Vagina (tissue), 2 donors: ENCODE measurements at places on chromosomes 12 and 14.

DNA sequence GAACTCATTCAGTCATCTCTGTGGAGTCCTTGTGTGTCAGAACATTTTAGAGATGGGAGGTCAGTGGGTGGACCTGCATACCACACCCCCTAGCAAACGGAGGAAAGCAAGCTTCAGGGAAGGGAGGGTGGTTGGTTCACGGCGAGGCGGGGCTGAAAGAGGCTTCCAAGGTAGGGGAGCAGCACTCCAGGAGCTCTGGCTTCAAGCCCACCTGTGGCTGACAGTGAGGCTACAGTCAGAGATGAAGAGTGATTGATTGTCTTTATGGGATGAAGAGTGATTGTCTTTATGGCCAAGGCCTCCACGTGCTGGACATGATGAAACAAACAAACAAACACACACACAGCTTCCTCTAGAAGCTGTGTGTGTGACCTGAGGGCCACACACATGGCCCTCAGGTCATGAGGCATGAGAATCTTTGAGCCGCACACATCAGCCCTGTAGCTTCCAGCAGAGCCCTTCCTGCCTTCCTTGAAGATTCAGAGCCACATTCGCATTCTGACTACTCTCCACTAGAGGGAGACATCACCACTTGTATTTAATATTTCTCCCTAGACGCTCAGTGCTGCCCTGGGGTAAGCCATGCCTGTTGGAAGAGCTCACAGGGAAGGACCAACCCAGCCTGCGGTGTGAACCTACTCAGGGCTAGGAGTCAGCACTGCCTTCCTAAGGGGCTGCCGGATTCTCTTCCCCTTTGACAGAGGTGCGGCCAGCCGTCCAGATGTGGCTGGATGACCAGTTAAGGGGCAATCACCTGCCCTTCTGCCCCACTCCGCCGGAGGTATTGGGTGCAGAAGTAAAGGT, 54.4 kb upstream of the KCNA1 start:
- H3K4me1 ChIP-seq, result peaks cover 13% of the 10 kb centered on the region
- no peak overlapping the region for H3K27ac ChIP-seq
- no peak overlapping the region for H3K4me3 ChIP-seq
- no peaks in the 10 kb centered on the region for H3K27me3 ChIP-seq
- no peak for DNase-seq

- no peak for DNase-seq
- H3K27me3 ChIP-seq, result no peaks in the 10 kb centered on the region
- H3K4me1 ChIP-seq, result no peaks in the 10 kb centered on the region
- no peak overlapping the region for H3K27ac ChIP-seq
- no peak overlapping the region for H3K4me3 ChIP-seq
- H3K36me3 ChIP-seq, result no peaks in the 10 kb centered on the region
Observed at GRCh38 chr14:23045419-23046357, 3.7 kb downstream of the PSMB11 start.

GRCh38 chr12:6647083-6647604, at the start of gene ACRBP:
TSS of gene ACRBP (minus strand) at chr12:6647432. CDS start at chr12:6647366, 66 bp downstream.
- H3K27me3 ChIP-seq, result no peaks in the 10 kb centered on the region
- peaks cover 27% of the 10 kb centered on the region for H3K36me3 ChIP-seq
- peak within 1 kb of the TSS; percentile 43 for H3K4me3 ChIP-seq

DNA sequence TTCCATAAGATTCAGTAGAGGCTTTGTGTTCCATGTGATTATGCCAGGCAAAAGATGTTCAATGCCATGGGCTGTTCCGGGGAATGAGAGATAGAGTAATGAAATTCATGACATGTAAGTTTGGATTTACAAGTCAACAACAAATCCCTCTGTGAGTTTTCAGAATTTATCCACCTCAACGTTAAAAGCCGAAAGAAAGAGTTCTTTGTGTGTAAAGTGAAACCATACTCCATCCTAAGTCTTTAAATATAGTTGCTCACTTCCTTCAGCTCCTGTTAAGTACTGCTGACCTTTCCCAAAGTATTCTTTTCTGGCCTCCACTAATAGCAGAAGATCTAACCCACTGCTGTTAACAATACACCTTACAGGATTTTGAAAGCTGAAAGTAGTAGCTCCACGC, 190.0 kb downstream of the TMX1 start:
- H3K4me3 ChIP-seq, result no peak overlapping the region
- H3K27ac ChIP-seq, result no peak overlapping the region
- peaks cover 14% of the 10 kb centered on the region for H3K4me1 ChIP-seq
- H3K27me3 ChIP-seq, result no peaks in the 10 kb centered on the region

DNA sequence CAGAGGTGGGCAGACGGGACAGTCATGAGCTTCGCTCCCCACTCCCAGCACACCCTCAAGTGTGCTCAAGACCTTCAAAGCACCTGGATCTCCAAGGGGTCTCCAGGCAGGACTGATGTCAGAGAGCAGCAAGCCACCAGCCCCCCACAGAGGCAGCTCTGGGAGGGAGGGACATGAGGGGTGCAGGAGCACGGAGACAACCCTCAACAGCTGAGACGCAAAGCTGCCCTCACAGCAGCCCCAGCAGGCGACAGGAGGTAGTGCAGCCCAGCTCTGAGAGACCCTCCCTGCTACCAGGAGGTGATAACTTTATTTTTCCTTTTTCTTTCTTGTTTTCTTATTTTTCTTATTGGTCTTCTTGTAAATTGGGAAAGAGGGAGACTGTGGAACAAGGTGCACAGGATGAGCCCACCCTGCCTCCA, 17.9 kb downstream of the SIVA1 start:
- peaks cover 18% of the 10 kb centered on the region for H3K36me3 ChIP-seq
- H3K27me3 ChIP-seq, result no peaks in the 10 kb centered on the region
- H3K27ac ChIP-seq, result no peak overlapping the region

GRCh38 chr12:115752913-115753726, 524.4 kb downstream of the MED13L start:
- DNase-seq, result no peak
- no peaks in the 10 kb centered on the region for H3K27me3 ChIP-seq

DNA sequence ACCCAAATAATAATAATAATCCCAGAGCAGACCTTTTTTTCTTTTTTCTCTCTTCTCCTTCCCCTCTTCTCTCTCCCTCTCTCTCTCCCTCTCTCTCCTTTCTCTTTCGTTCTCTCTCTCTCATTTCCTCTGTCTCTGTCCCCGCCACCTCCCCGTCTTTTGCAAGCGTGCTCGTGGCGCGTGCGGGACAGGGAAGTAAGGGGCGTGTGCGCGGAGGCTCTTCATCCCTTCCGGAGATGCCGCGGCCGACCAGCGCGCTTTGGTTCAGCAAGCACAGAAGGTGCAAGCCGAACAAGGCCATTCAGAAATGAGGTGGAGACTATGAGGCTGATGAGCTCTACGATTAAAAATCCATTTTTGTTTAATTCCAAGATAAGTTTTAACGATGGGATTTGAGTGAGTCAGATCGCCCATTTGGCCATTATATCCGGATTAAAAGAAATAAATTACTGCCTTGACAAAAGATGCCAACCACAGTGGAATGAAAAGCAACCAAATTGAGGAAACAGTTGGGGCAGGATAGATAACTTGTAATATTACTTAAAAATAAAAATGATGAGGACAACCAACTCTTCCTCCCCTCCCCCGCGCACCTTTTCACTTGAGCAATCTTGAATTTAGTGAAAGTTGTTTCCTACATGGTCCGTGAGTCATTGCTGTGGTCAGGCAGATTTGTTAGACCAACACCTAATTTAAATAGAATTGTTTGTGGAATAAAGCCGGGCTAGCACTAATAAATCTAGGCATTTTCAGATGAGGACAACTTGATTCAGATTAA, 1.2 kb upstream of the AMIGO2 start:
- H3K27me3 ChIP-seq, result no peaks in the 10 kb centered on the region
- no peak for DNase-seq
- H3K36me3 ChIP-seq, result no peaks in the 10 kb centered on the region
- H3K4me3 ChIP-seq, result peak overlapping the region; percentile 77
- peak overlapping the region; percentile 96 for H3K27ac ChIP-seq
- H3K4me1 ChIP-seq, result peaks cover 63% of the 10 kb centered on the region

- H3K27me3 ChIP-seq, result no peaks in the 10 kb centered on the region
- H3K4me1 ChIP-seq, result peaks cover 41% of the 10 kb centered on the region
- peak overlapping the region; percentile 5 for H3K4me3 ChIP-seq
- H3K36me3 ChIP-seq, result no peaks in the 10 kb centered on the region
- no peak for DNase-seq
- peak overlapping the region; percentile 73 for H3K27ac ChIP-seq
Observed at GRCh38 chr12:19546027-19546426, 106.7 kb downstream of the AEBP2 start.

DNA sequence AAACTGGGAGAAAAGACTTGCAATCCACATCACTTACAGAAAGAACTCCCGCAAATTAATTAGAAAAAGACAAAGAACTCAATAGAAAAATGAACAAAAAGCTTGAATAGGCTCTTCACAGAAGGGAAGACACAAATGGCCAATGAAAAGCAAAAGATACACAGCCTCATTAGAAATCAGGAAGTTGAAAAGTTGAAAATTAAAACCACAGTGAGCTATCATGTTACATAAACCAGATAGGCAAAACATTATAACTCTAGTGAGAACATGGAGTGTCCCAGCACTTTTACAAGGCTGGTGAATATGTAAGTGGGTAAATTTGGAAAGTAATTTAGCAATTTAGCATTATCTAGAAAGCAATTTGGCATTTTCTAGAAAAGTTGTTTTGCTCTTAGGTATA, 158.4 kb upstream of the RASSF8 start:
- H3K27ac ChIP-seq, result no peak overlapping the region
- H3K4me3 ChIP-seq, result no peak overlapping the region
- H3K4me1 ChIP-seq, result no peaks in the 10 kb centered on the region
- H3K36me3 ChIP-seq, result no peaks in the 10 kb centered on the region
- no peak for DNase-seq
- no peaks in the 10 kb centered on the region for H3K27me3 ChIP-seq

DNA sequence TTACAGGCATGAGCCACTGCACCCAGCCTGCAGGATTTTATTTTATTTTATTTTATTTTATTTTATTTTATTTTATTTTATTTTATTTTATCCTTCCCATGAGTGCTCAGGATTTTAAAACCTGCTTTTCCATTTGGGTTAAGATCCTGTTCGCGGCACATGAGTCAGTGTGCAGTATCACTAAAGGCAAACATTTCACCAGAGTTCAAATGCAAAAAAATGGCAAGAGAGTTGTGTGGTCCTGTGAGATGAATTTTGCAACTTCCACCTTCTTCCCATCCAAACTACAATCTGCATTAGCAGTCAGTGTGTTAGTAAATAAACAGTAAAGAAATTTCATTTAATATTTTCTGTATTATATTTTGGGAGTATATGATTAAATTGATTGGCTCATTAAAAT, 29.0 kb downstream of the MOAP1 start:
- no peaks in the 10 kb centered on the region for H3K36me3 ChIP-seq
- DNase-seq, result no peak
- no peak overlapping the region for H3K27ac ChIP-seq
- no peak overlapping the region for H3K4me3 ChIP-seq
- peaks cover 6% of the 10 kb centered on the region for H3K4me1 ChIP-seq

DNA sequence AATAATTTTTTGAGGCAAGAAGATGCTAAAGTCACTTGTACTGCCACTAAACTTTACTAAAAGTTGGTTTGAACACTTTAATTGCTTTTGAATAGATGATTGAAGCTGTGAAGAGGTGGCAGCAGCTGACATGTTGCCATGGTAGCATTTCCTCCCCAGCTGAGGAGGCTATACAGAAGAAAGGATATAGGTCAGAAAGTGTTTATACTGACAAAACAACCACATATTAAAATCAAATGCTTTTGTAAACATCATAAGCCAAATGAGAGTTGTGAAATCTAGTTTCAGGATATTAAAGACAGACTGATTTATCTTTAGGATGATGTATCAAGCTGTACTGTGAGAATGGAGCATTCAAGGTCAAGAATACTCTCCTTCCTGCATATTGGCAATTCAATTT, 41.7 kb downstream of the TSPAN19 start:
- H3K36me3 ChIP-seq, result no peaks in the 10 kb centered on the region
- H3K27ac ChIP-seq, result no peak overlapping the region
- no peak overlapping the region for H3K4me3 ChIP-seq
- DNase-seq, result no peak

GRCh38 chr12:114041136-114041535, 75.0 kb upstream of the RBM19 start:
- DNase-seq, result no peak
- no peaks in the 10 kb centered on the region for H3K36me3 ChIP-seq
- H3K4me3 ChIP-seq, result no peak overlapping the region

DNA sequence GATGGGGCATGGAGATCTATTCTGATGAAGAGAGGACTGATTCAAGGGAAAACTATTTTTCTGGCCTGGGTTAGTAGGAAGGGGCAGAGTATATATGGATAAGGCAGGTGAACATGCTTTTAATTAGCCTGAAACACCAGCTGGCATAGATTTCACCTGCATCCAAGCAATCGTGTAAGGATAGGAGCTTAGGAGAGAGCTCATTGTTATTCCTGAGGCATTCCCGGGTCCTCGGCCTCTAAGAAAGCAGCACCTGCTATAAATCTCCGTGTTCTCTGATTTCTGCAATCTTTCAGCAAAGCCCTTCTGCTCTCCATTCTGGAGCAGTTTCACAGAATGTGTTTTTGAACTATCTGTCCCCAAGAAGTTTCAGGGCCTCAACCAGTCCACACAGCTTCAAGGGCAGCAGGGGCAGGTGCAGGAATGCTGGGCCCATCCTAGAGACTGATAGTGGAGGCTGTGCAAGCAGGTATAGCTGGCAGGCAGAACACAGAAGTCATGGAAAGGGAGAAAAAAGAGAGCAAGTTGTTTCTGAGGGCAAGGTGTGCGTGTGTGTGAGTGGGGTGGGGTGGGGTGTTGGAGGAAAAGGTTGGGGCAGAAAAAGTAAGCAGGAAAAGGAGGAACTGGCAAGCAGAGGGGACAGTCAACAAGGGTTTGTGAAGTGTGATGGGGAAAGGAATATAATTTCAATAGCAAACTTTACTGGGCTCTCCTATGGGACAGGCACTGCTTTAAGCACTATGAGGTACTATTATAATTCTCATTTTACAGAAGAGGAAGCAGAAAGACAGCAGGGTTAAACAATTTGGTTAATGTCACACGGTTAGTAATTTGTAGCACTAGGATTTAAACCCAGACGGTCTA, 203.7 kb upstream of the SSTR1 start:
- H3K27ac ChIP-seq, result no peak overlapping the region
- no peak overlapping the region for H3K4me3 ChIP-seq
- H3K36me3 ChIP-seq, result no peaks in the 10 kb centered on the region
- H3K4me1 ChIP-seq, result no peaks in the 10 kb centered on the region
- no peaks in the 10 kb centered on the region for H3K27me3 ChIP-seq

GRCh38 chr14:20657216-20658211, 16.0 kb upstream of the OR6S1 start:
- H3K4me3 ChIP-seq, result no peak overlapping the region
- no peak overlapping the region for H3K27ac ChIP-seq
- no peaks in the 10 kb centered on the region for H3K27me3 ChIP-seq
- peaks cover 6% of the 10 kb centered on the region for H3K4me1 ChIP-seq
- H3K36me3 ChIP-seq, result no peaks in the 10 kb centered on the region

DNA sequence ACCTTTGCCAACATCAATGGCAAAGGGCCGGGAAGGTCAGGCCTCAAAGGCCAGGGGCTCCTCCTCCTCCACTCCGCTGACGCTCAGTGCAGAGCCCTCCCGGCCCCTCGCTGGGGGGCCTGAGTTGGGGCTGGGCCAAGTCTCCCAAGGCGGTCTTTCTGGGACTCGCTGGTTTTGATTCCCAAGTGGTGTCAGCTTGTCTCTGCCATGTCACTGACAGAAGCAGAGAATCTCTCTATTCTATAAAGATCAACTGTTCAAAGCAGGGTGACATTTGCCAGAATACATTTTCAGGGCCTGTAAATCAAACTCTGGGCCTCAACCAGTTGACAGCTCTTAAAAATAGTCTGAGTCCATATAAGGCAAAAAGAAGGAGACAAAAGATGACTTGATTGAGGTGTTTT, 75.9 kb downstream of the CCDC88C start:
- DNase-seq, result no peak
- no peak overlapping the region for H3K27ac ChIP-seq
- no peaks in the 10 kb centered on the region for H3K27me3 ChIP-seq
- H3K36me3 ChIP-seq, result no peaks in the 10 kb centered on the region
- H3K4me1 ChIP-seq, result no peaks in the 10 kb centered on the region

GRCh38 chr12:89468648-89469326, 55.8 kb downstream of the GALNT4 start:
- H3K4me3 ChIP-seq, result no peak overlapping the region
- DNase-seq, result no peak
- no peak overlapping the region for H3K27ac ChIP-seq
- H3K4me1 ChIP-seq, result no peaks in the 10 kb centered on the region
- no peaks in the 10 kb centered on the region for H3K27me3 ChIP-seq
